ENCODE measurements at places on chromosomes 11 and 22.

- no peak for DNase-seq
These were observed 47.6 kb downstream of the SCGB1A1 start for GRCh38 chr11:62466444-62466843.

DNA sequence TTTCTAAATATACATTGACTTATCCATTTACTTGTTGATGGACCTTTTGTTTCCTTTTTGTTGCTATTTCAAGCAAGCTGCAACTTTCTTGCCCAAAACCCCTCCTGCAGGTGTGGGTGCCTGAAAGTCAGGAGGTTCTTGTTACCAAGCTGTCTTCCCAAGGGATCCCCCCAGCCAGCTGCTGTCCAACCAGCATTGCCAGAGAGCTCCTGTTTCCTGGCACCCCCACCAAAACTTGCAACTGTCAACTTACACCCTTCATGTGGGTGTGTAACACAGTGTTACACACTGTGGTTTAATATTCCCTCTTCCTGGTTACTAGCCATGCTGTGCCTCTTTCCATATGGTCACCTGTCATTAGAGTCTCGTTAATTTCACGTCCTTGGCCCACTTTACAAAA is 1.6 kb upstream of the KRTAP5-1 start:
- no peak for DNase-seq

- no peak for DNase-seq
These were observed 3.1 kb downstream of the CST6 start for GRCh38 chr11:66014804-66015453.

DNA sequence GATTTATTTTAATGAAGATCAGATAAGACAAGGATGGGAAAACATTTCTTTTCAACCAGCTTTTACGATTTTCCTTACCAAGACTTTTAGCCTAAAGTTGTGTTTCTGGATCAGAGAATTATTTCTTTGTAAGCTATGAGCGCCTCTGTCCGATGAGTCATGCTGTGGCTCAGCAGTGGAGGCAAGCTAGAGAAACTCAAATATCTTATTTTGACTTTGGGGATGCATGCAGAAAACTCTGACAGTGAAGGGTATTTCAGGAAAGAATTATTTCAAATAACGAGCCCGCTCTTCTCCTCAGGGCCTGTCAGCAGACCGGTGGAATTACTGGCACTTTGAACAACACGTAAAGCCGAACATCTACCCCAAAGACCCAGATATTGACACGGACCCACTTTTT is 77.9 kb upstream of the OR5AK2 start:
- no peak for DNase-seq

GRCh38 chr22:43005106-43005505 is 9.8 kb downstream of the PACSIN2 start:
- no peak for DNase-seq
